ENCODE measurements at places on chromosomes 6 and 20. TPM values are rescaled to one million over a fixed set of nuclear protein-coding genes. Genes with fewer than 3 reads are reported as not detected.

DNA sequence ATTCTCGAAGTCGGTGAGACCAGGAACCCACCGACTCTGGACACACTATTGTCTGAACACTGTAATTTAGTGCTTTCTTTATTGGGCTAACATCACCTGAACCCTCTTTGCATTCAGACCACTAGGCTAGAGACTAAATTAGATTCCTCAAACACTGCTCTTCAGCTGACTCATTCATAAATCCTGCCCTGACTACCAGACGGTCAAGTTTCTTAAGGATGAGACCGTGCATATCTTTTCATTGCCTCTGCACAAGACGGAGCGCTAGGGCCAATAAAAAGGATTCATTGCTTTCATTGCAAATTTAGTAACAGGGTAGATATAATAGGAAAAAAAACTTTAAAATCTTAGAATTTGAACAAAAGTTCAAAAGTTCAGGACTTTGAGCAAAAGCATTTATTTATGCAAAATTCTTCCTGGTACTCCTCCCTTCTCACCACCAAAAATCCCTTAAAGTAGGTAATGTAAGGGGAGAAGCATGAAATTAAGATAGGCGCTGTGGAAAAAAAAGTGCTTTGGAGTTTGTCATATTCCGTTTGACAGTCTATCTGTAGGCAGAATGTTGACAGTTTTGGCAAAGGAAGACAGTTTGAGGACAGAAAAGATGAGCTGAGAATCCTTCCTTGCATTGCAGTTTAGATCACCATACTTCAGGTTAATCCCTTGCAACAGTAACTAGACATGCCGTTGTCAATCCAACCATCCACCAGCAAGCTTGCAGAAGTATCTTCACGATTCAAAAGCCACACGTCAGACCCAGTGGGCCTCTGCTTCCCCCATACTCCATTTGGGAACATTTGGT is 328.6 kb upstream of the JARID2 start:
- no peak for DNase-seq

DNA sequence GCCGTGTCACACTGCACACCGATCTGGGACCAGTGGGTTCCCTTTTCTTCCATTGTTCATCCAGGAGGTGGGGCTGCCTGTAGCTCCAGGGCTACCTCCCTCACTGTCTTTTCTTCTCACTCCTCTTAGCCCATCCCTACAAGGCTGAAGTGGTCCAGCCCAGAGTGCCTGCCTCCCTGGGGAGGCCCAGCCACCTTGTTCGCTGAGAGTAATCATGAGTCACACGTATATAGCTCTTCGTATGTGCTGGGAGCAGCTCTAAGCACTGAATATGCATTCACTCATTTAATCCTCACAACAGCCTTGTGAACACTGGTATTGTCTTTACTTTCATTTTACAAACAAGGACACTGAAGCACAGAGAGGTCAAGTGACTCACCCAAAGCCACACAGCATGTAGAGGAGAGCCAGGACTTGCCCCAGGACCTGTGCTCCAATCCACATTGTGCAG is 14.7 kb upstream of the CCDC167 start:
- no peak for DNase-seq

- DNase-seq = no peak
These were observed 187.2 kb downstream of the TFAP2C start for GRCh38 chr20:56816349-56816748.

NEDD9 gene
- polyA plus RNA-seq = 58.8 TPM

DNA sequence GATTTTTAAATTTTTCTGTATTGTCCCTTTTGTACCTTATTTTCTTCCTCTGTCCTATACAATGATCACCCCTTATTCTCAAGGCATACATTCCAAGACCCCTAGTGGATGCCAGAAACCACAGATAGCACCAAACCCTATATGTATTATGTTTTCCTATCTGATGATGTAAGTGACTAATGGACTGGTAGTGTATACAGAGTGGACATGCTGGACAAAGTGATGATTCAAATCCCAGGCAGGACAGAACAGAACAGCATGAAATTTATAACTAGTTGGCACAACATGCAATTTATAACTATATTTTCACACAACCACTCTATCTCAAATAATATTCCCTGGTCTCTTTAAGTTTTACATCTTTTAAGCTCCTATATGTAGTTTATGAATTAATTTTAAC is 205.6 kb upstream of the FLRT3 start:
- no peak for DNase-seq

RIPOR3 gene
- 7.1 TPM for polyA plus RNA-seq

GRCh38 chr20:11852189-11852588 is 65.5 kb upstream of the BTBD3 start:
- no peak for DNase-seq

CST5 gene
- polyA plus RNA-seq = 0.44 TPM

SAMD10 gene
- 7.2 TPM for polyA plus RNA-seq

DNA sequence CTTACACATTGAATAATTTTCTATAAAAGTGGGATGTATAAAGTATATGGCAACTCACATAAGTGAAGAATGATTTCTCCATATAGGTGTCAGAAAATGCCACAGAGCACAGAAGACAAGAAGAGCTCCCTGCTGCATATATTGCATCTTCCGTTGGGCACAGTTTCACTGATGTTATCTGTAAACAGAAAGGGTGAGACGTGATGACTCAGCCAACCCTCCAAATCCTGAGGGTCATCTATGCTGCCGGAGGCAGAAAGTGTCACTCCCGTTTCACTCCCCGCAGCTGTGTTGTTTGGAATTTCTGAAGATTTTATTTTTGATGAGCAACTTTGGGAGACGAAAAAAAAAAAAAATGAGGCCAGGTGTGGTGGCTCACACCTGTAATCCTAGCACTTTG is 644.1 kb downstream of the C6orf118 start:
- DNase-seq = no peak

SLC44A4 gene
- polyA plus RNA-seq = 44.2 TPM

- DNase-seq = no peak
These were observed 231.3 kb downstream of the TFAP2C start for GRCh38 chr20:56860413-56860812.

DNA sequence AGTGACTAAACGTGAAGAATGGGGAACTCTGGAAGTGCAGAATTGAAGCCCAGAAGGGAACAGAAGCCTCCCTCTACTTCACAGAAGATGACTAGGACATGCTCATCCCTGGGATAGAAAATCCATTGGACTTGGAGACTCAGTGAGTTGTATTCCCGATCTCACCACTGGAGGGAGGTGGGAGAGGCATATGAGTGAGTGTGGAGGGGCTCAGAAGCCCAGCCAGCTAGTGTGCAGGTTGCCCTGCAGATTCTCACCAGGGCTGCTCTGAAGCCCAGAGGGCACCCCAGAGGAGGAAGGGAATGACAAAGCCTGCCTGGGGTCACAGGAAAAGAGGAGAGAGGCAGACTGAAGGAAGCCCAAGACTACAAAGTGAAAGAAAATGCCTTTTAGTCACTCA is 42.1 kb upstream of the HLA-E start:
- no peak for DNase-seq

GRCh38 chr6:2839195-2839981 is 2.3 kb downstream of the SERPINB1 start:
- no peak for DNase-seq

CCDC170 gene
- 3.4 TPM for polyA plus RNA-seq
